ENCODE measurements at places on chromosomes 3 and 15.

DNA sequence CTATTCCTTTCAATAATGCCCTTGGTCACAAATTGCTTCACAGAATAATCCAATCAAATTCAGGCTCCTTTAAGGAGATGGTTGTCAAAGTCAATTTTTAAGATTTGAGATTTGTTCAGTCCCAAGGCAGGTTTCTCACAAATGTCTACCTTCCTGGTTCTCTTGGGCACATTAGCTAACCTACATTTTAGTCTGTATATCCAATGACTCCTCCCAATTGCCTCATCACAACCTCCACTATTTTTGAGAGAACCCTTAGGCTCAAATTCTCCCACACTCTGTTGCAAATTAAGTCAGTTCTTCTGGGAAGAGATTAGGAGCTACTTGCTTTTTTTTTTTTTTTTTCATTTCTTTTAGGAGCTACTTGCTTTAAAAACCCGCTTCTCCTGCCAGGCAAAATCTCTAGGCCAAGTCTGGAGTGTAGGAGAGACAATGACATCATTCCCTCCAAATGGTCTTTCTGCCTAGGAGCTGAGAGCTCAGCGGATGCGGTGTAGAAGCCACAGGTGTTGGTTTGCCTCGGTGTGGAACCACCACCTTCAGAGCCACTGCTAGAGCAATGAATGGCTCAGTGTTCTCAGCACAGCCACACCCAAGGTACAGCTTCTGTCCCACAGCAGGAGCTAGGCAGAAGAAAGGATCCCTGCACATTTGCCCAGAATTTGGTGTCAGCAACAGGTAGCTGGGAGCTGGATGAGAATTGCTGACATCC, 10.0 kb upstream of the INO80 start:
- no peak for DNase-seq

DNA sequence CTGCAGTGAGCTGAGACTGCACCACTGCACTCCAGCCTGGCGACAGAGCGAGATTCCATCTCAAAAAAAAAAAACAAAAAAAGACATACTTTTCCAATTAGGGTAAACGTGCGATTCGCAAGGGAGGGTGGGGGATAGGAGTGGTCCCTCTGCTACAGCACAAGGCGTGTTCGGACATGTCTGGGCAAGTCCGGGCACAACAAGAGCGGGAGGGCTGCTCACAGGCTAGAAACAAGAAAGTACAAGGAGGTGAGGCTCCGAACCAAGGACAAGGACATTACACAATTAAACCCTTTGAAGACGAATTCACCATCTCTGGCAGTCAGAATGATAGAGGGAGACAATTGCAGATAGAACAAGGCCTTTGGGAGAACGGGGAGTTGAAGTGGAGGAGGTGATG, 32.2 kb upstream of the BCL2A1 start:
- DNase-seq, result no peak

DNA sequence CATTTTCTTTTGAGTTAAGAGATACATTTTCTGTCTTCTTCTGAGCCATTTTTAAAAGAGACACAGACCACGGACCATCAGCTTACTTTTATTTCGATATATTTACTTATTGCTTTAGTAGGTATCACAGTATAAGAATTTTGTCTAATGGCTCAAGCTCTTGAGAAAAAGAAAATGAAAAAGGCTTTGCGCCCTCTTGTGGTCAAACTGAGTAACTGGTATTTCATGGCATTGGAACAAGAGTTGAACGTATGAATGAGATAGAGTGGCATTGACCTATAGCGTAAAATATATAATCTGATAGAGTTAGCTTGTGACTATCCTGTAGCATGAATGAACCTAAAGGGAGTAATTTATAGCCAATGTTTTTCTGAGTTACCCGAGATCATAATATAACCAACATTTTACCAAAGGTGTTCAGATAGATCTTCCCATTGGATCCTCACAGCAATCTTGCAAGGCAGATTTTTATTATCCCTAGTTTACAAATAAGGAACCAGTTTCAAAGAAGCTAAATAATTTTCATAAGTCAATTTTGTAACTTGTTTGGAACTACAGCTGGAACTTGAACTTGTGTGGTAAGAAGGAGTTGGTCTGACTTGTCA, 154.6 kb downstream of the POLR2M start:
- DNase-seq, result no peak

GRCh38 chr15:101539930-101540329, 50.4 kb upstream of the PCSK6 start:
- DNase-seq, result no peak

GRCh38 chr3:150878996-150879575, 26.2 kb downstream of the MINDY4B start:
- DNase-seq, result no peak

- no peak for DNase-seq
Measured at GRCh38 chr3:119181765-119182164, 8.4 kb downstream of the UPK1B start.

DNA sequence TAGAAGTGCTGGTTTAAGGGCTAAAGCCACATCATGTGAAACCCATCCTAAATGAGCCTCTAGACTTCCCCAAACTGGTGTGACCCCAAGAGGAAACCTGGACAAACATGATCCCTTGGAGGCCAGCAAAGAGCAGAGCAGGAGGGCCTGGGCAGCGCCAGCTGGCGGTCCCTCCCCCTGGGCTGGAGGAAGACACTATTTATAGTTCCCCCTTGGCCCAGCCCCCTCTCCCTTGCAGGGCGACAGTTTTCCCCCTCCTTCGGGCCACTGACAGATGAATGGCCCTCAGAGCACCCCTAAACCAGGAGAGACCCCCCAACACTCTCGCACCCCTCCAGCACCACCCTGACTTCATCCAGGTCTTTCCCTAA, 2.9 kb downstream of the UCN2 start:
- no peak for DNase-seq

GRCh38 chr15:91983729-91984340, 130.3 kb downstream of the SLCO3A1 start:
- DNase-seq, result no peak

GRCh38 chr3:48410205-48411040, 19.5 kb downstream of the PLXNB1 start:
- no peak for DNase-seq

GRCh38 chr3:31197941-31198340, 303.5 kb upstream of the GADL1 start:
- DNase-seq, result no peak

DNA sequence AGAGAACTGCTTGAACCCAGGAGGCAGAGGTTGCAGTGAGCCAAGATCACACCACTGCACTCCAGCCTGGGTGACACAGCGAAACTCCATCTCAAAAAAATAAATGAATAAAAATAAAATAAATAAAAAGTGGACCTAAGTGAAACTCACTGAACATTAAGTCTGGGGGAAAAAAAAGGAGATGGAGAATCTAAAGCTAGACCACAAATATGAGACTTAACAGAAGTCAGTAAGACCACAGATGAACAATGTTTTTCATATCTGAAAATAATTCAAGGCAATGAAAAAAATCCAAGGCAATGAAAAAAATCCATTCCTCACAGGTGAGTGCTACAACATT, 18.6 kb downstream of the ANXA2 start:
- no peak for DNase-seq

DNA sequence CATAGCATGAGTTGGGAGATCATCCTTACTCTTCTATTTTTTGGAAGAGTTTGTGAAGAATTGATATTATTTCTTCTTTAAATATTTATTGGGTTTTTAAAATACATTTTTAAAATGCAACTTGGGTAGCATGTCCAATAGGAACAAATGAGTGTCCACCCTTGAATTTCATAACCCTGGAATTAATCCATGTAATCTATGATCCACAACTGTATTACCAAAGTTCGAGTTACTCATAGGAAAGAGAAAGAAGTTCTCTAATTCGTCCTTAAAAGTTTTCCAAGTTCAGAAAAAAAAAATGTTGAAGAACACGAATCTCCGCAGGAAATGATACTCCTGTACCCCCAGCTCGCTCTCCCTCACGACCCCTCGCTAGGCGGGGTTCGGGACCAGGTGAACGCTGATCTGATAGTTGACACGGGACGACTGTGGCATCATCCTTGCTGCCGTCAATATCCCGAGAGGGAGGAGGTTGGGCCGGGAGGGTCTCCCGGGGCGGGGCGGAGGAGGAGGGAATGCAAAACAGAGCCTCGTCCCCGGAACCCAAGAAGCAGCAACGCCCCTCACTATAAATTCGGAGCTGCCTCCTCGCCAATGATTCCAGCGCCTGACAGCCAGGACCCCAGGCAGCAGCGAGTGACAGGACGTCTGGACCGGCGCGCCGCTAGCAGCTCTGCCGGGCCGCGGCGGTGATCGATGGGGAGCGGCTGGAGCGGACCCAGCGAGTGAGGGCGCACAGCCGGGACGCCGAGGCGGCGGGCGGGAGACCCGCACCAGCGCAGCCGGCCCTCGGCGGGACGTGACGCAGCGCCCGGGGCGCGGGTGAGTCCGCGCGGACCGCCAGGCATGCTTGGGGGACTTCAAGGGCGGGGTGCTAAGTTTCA, at the start of gene AGTR1:
Gene AGTR1 (plus strand): TSS at position 598 of the 884 bp plus-strand sequence. CDS start 43,133 bp downstream, outside the sequence.
- DNase-seq, result no peak

GRCh38 chr3:121665488-121665887, 4.8 kb upstream of the HCLS1 start:
- no peak for DNase-seq

GRCh38 chr3:95449841-95450240, 1364.6 kb upstream of the EPHA6 start:
- DNase-seq, result no peak

DNA sequence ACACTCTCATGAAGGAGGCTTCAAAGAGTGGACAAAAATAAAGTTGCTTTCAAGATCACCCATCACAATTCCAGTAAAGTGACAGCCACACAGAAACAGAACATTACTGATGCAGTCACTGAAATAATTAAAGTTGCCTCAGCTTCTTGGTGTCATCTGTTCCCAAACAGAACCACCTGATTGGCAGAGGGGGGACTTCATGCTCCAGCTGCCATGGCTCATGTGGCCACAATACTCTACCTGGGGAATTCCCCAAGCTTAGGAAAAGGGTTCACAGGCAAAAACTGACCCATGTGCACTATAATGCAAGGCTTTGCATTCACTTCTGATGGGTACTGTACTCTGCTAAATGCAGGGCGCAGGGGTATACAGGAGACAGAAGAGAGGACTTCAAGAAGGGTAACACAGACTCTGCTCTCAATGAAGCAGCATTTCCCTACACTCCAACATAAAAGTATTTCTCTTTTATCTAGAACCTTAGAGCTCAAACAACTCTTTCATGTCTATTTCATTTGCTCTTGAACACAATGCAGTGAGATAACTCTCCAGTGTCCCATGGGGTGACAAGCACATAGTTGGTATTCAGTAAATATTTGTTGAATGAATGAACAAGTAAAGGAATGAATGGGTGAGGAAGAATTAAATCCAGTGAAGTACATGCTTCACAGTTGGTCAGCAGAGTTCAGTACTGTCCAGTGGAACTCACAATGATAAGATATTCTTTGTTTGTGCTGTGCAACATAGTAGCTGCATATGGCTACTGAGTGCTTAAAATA, 8.6 kb upstream of the CTNNB1 start:
- DNase-seq, result no peak

Measured in activated CD8-positive, alpha-beta memory T cell treated with anti-CD3 and anti-CD28 coated beads for 1 hour (primary cell).